ENCODE measurements at places on chromosomes 4 and X.
A peak's percentile ranks its signal among the peaks of the same experiment; 100 is the strongest.

DNA sequence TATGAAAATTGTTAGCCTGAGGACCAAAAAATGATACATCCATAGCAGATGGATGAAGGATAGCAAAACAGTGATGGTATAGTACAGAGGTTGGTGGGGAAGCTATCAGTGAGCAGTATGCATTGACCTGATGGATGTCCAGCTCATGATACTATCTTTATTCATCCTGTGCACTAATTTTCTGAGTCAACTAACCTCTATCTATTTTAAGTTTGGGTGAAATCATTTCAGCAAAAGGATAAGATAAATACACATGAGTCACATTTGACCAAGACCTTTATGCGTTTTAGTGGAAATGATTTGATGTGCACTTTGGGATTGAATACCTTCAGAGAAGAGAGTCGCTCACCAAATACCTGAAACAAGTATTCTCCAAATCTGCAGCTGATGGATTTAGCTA, 351.0 kb upstream of the NR3C2 start:
- no peak for DNase-seq

DNA sequence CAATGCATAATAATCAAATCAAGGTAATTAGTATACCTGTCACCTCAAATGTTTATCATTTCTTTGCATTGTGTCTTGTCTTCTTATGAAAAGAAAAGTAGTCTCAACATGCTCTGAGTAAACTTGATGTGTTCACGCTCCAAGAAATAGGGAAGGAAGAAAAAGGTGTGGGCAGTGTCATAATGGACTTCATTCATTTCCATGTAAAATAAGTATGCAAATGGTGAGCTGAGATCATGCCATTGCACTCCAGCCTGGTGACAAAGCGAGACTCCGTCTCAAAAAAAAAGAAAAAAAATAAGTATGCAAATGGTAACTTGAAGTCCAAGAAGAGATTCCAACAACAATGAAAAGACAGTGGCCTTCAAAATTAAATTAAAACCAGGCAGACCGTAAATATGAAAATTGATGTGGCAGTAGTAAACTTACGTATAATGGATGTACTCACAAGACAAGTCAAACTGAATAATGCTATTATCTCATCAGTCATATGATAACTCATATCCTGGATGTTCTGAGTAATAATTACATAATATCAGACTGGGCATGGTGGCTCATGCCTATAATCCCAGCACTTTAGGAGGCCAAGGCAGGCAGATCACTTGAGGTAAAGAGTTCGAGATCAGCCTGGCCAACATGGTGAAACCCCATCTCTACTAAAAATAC, 6.0 kb upstream of the CWH43 start:
- no peak for DNase-seq

- DNase-seq, result no peak
Observed at GRCh38 chrX:120726294-120726693, 96.4 kb upstream of the C1GALT1C1 start.

- DNase-seq, result no peak
Observed at GRCh38 chrX:24245202-24245601, 68.7 kb downstream of the SUPT20HL2 start.

DNA sequence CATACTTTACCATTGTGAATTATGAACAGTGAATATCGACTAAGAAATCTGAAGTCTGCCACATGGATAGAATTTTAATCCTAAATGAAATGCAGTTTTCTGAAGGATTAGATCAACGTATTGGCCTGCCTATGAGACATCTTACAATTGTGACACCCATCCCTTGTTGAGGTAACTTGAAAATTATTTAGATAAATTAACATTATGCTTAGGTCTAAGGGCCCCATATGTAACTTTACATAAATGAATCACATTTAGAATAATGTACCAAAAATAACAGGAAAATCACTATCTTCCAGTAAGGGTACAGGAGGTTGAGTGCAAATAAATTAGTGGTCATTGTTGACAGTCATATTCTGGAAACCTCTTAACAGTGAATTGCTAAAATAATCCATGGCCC, 13.5 kb downstream of the XAGE5 start:
- DNase-seq, result no peak

DNA sequence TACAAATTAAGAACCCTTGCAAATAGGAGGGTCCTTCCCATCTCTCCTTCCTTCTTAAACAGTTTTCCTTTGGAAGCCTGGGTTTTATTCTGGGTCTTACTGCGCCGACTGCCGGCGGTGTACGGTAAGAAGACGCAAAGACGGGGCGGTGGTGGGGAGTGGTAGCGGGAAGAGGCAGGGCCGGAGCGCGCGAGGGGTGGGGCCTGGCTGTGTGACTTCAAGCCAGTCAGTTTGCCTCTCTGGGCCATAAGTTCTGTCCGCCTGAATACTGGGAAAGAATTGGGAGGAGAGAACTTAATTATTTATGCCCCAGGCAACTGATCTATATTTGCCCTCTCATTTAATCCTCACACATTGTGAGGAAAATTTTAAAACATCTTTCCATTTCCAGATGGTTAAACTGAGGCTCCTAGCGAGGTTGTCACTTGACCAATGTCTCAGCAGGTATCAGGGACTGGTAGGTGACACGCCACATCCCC, 726 bp upstream of the KANTR start:
- DNase-seq, result peak; percentile 47

DNA sequence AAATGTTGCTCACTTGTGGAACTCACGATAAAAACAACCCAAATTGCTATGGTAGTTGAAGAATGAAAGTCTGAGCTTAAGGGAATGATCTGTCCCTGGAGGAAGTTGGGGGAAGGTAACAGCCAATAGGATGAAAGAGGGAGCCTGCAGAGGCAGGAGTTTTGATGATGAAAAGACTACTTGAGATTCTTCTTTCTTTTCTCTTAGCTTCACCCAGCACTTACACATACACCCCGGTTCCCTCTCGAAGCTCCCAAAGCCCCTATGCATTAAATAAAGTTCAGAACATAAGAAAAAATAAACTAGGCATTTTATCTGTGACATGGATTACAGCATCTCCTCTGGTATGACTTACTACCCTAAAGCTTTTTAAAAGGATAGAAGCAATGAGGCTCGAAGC, 122.9 kb upstream of the GATB start:
- no peak for DNase-seq

All from NCI-H2081 treated with DMSO at 0.1 percent for 48 hours (cell line).